GOT3 (cell line): ENCODE measurements at places on chromosomes 1 and 21.

GRCh38 chr21:38824124-38824822 is 18.5 kb downstream of the ETS2 start:
- DNase-seq, result no peak

- no peak for DNase-seq
These were observed 18.7 kb downstream of the ADAMTS5 start for GRCh38 chr21:26948194-26948593.

DNA sequence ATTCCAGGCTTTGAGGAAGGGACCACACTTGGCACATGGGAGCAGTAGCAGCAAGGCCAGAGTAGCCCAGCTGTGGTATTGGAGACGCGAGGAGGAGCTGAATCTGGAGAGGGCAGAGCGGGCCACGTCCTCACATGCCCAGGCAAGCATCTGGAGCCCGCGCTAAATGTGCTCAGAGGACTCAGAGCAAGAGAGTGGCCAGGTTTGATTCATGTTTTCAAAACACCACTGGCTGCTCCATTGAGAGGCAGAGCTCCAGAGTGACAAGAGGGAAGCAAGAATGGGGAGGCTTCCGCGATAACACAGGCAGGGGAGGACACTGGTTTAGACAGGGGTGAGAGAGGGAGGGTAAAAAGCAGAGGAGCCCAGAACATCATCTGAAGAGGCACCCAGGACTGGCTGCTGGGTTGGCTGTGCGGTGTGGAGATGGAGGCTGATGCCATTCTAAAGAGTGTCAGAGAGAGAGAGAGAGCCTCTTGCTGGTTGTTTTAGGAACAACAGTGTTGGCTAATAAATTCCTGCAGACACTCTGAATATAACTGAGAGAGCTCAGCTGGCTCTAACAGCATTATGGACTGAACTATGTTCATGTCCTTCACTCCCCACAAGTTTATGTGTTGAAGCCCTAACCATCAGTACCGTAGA is 32.3 kb downstream of the RCAN1 start:
- no peak for DNase-seq

DNA sequence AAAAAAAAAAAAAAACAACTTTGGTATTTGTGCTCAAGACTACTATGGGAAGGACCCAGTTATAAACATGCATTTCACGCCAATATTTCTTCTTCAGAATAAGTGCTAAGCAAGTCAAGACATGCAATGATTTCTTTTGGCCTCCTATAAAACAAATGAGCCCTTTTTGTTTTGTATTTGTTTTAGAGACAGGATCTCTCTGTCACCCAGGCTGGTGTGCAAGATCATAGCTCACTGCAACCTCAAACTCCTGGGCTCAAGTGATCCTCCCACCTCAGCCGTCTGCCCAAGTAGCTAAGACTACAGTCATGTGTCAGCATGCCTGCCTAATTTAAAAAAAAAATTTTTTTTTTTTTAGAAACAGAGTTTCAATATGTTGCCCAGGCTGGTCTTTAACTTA is 348.7 kb downstream of the PCP4 start:
- DNase-seq, result no peak

GRCh38 chr21:41112740-41113692 is 54.9 kb upstream of the BACE2 start:
- DNase-seq, result no peak

GRCh38 chr1:38118976-38119375 is 72.4 kb upstream of the POU3F1 start:
- no peak for DNase-seq

GRCh38 chr1:168084396-168085231 is 52.1 kb downstream of the GPR161 start:
- DNase-seq, result no peak

DNA sequence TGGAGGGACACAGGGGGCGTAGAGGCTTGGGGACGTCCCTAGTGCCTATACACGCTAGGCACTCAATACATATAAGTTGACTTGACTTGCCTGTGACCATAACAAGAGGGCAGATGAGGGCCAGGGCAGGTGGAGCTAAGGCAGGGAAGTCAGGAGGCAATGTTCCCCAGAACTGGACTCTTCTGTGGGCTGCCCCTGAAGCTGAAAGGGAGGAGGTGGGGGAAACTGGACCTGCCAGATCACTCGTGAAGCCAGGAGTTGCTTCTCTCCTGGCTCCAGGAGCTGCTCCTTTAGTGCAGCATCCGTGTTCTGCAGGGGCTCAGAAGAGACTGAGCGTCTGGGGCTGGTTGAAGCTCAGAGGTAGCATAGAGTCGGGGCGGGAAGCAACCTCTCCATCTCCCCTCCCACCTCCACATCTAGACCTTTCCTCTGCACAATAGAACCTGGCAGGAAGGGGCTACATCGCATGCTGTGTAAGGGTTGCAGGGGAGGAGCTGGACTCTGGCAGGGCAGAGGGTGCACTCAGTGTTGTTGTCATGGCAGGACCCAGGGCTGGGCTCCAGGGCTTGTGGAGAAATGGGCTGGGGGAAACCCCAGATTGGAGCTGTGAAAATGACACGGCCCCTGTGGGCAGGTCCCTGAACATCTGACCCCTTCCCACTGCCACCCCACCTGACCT is 2.9 kb upstream of the SEMA4A start:
- no peak for DNase-seq

DNA sequence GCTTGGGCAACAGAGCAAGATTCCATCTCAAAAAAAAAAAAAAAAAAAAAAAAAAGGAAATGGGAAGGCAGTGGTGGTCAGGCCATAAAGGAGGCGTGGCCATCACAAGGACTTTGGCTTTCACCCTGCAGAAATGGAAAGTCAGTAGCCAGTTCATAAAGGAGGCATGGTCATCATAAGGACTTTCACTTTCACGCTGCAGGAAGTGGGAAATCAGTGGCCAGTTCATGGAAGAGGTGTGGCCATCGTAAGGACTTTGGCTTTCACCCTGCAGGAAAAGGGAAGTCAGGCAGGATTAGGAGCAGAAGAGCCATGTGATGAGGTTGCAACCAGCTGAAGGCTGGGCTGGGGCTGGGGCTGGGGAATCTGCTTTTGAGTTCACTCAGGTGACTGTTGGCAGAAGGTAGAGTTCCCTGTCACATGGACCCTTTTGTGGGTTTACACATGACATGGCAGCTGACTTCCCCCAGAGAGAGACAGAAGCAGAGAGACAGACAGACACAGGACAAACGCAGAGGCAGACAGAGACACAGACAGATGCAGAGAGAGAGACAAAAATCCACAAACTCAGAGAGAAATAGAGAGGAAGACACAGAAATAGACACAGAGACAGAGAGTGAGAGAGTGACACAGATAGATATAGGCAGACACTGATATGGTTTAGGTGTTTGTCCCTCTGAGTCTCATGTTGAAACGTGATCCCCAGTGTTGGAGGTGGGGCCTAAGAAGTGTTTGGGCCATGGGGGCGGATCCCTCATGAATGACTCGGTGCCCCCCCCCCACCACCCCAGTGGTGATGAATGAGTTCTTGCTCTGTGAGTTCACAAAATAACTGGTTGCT is 263.9 kb upstream of the KAZN start:
- no peak for DNase-seq

DNA sequence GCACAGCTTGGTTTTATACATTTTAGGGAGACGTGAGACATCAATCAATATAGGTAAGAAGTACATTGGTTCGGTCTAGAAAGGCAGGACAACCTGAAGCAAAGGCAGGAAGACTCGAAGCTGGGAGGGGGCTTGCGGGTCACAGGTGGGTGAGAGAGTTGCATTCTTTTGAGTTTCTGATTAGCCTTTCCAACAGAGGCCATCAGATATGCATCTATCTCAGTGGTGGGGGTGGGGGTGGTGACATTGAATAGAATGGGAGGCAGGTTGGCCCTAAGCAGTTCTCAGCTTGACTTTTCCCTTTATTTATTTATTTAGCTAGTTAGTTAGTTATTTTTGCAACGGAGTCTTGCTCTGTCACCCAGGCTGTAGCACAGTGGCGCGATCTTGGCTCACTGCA is 85.6 kb downstream of the WDR4 start:
- DNase-seq, result no peak

- no peak for DNase-seq
These were observed 200.0 kb downstream of the MATN1 start for GRCh38 chr1:30523055-30524020.

DNA sequence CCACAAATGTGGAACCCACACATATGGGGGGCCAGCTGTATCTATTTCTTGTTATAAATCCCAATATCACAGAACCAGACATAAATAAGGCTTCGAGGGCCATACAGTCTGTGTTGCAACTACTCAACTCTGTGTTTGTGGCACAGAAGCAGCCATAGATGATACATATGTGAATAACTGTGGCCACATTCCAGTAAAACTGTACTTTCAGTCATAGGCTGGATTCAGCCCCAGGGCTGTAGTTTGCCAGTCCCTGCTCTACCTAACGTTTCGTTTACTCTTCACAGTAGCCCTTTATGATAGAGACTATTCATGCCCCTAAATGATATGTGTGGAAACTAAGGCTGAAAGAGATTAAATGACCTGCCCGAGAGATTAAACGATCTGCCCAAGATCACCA is 48.7 kb downstream of the FHAD1 start:
- no peak for DNase-seq

DNA sequence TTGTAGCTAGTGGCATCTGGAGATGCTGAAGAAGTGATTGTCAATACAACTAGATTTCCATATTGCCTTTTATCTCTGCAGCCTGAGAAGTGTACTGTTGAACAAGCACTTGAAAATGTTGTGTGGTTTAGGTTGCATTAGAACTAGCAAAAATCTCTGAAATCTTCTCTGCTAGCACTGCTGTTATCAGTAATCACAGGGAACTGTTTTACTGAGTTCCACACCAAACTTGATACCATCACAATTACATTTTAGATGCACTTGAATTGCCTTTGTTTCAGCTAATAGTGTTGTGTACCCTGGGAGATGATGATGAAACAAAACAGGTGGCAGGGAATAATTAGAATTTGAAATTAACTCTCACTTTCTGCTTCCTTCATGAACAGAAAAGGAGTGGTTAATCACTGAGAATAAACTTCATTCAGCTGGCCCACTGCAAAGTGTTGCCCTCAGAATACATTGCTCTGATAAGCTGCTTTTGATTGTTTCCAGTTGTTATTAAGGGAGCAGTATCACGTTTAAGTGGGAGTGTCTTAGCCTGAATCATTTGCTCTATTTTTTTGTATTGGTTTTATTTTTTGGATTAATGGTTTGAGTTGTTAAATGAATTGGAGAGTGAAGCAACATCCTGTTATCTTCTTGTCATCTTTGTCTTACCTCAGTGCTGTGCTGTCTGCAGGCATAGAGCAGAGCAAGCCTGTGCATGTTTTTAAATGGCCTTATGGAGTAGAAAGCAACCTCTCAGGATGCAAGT is 13.0 kb downstream of the FAM20B start:
- no peak for DNase-seq

GRCh38 chr1:24351918-24352627 is 32.9 kb downstream of the GRHL3 start:
- no peak for DNase-seq

DNA sequence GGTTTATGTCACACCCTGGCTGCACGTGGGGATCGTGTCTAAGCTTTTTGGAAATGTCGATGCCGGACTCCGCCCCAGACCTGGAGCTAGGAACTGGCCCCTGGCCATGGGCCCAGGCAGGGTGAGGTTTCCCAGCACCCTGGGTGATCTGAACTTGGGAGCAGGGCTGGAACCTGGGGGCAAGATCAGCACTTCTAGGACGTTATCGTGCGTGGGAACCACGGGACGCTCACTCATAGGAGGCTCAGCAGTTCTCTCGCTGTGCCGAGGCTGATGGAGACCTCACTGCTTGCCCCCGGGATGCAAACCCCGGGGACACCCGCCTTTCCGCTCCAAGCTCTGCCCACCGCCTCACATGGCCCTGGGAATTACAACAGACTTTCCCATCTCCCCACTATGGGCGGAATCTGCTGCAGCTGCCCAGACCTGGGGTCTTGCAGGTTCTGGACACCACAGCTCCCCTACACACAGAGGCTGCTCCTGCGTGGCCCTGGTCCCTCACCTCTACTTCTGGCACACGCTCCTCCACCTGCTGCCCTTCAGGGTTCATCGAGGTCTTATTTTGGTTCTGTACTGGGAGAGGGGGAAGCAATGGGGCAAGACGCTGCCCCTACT is 35.9 kb downstream of the COL18A1 start:
- DNase-seq, result no peak

- DNase-seq, result no peak
These were observed 127.8 kb upstream of the FMN2 start for GRCh38 chr1:239963856-239964255.

GRCh38 chr1:246790833-246791232 is 66.6 kb downstream of the SCCPDH start:
- no peak for DNase-seq

- DNase-seq, result no peak
These were observed 2.9 kb downstream of the CR1L start for GRCh38 chr1:207647671-207648333.

GRCh38 chr1:19577036-19577435 is 67.1 kb upstream of the NBL1 start:
- no peak for DNase-seq

GRCh38 chr1:200556002-200556401 is 64.5 kb downstream of the KIF14 start:
- no peak for DNase-seq

DNA sequence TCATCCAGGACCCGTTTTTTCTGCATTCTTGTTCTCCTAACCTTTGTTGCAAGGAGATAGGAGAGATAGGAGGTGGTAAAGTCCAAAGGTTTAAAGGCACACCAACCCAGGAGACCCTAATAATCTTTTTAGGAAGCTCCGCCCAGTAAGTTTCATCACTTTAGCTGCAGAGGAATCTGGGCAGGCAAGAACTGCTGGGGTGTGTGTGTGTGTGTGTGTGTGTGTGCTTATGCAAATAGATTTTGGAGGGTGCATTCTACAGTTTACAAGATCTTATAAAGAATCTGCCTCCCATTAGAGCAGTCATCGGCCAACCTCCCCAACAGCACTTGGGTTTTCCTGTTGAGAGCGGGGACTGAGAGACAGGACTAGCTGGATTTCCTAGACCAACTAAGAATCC is 3.9 kb upstream of the IL10 start:
- no peak for DNase-seq

- no peak for DNase-seq
These were observed 101.6 kb upstream of the HMGB4 start for GRCh38 chr1:33762109-33762830.

DNA sequence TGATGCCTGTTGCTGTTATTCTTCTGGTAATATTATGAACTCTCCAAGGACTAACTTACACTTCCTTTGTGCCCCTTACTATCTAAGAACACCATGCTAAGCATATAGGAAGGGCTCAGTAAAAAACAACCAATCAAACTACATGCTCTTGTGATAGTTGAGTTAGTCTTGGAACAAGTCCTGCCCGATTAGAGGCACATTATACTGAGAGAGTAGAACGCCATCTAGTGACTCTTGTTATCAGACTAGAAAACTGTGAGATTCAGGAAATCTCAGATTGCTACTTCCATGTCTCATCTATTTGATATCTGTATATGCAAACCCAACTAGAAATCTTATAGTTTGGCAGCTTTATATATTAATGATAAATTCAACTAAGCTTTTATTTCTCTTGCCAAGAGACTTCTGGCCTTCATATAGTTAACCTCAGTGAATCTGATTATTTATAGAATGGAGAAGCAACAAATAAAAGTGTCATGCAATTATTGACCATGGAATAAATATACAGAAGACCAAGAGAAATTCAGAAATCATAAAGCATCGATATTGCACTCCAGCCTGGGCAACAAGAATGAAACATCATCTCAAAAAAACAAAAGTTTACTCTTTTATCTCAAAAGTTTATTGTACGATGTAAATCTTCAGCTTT is 7.8 kb upstream of the SRRM1 start:
- DNase-seq, result no peak
